ENCODE measurements at places on chromosomes 2 and 18. TPM values are rescaled to one million over a fixed set of nuclear protein-coding genes. Genes with fewer than 3 reads are reported as not detected.

- no peak for DNase-seq
These were observed 172.7 kb downstream of the BCL2 start for GRCh38 chr18:63146828-63147409.

- DNase-seq = no peak
These were observed 249.6 kb downstream of the DCDC2C start for GRCh38 chr2:3952866-3953516.

The INHA gene
- total RNA-seq = 0.73 TPM

GRCh38 chr2:71563872-71564271 lies 110.5 kb downstream of the DYSF start:
- DNase-seq = no peak

The SAG gene
- not detected for total RNA-seq

The PLEKHH2 gene
- 63.5 TPM for total RNA-seq

- DNase-seq = no peak
These were observed 1.5 kb downstream of the ARPC2 start for GRCh38 chr2:218218268-218219185.

The LIPG gene
- 0.16 TPM for total RNA-seq

DNA sequence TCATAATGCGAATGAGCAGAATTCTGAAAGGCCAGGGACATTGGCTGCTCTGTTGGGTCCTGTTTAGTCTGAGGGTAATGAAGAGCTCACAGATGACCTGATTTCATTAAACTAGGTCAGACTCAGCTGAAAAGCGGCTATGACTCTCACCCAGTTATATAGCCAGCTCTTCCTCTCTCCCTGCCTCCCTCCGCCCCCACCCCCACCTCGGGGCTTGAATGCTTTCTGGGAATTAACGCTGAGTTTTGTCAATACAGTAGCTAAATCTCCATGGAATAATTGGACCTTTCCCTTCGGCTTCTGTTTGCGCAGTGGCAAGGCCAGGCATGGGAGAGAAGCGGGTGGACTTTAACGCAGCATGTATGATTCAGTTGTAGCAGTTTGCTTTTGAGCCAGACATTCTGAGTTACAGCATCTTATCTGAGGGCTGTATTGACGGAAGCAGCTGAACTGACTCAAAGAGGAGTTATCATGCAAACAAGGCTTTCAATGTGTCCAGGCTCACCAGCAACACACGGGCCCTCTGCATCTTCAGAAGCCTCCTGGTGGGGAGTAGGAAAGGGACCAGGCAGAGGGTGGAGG lies 110.6 kb downstream of the MYCN start:
- DNase-seq = no peak

DNA sequence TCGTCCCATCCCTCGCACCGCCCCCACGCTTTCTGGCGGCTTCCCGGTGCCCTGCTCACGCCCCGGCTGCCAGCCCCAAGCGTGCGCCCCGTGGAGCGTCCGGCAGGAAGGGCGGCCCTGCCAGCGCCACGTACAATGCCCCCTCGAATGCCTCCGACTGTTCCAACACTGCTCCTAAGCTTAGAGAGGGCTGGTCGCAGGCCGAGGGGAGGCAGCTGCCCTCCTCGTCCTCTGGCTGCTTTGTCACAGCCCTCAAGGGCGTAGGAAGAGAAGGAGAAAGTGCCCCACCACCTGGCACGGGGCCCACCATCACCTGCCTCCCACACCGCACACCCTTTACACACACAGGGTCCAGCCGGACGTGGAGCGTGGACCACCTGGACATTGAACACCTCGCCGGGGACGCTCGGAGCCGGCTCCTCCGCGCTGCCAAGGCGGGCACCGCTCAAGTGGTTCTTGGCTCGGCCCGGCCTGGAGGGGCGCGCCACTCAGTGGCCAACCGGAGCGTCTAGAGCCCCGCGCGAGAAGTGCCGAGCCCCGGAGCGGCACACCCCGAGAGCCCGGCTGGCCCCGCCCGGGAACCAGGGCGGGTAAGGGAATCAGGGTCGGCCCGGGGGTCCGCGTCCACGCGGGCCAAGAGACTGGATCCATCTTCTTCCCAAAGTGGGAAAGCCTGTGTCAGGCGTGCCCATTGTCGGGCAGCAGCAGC lies 830 bp downstream of the DNER start:
- DNase-seq = no peak

The ABCB11 gene
- under 0.01 TPM for total RNA-seq

The ATG16L1 gene
- 19.5 TPM for total RNA-seq

The CFAP221 gene
- 0.98 TPM for total RNA-seq

DNA sequence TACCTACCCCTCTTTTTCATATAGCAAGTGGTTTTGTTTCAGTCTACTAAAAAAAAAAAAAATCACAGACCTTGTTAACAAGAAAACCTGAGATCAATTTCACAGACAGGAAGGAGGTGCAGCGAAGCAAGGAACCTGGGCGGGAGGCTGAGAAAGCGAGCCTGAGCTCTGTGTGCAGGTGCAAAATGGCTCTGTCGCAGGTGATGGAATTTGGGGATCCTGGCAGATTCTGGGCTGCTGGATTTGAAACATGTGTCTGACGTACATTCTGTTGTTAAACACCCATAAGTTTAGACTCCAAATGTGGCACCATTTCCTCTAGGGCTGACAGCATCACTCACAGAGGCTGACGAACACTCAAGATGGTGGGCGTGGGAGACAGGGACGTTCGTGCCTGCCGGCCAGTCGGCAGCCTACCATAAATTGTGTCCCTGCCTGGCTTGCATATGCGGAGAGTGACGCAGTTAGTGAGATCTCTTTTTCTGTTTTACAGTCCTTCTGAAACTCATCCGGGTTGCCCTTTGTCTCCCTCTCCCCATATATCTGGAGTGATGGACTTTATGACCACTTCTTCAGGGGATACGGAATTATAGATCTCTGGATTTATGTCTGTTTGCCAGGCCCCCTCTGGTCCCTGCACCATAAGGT lies 8.8 kb upstream of the DDX1 start:
- no peak for DNase-seq
